Ovary (tissue), 10 donors: ENCODE measurements at places on chromosomes 3 and 15. TPM values are rescaled to one million over a fixed set of nuclear protein-coding genes. Genes with fewer than 3 reads are reported as not detected.

- DNase-seq, result peak; percentile 41
Measured at GRCh38 chr3:51686512-51687215, 15.6 kb downstream of the TEX264 start.

The FAM43A gene
- 10.9 TPM for polyA plus RNA-seq

The EPHB3 gene
- 7.3 TPM for polyA plus RNA-seq

The CTXN2 gene
- not detected for polyA plus RNA-seq

- no peak for DNase-seq
Measured at GRCh38 chr3:168213920-168214319, 118.2 kb upstream of the GOLIM4 start.

GRCh38 chr3:86969500-86970189, 21.3 kb downstream of the VGLL3 start:
- DNase-seq, result peak; percentile 47

- no peak for DNase-seq
Measured at GRCh38 chr3:72597756-72598195, 250.5 kb downstream of the SHQ1 start.

GRCh38 chr3:155809181-155809580, 3.1 kb upstream of the C3orf33 start:
- no peak for DNase-seq

DNA sequence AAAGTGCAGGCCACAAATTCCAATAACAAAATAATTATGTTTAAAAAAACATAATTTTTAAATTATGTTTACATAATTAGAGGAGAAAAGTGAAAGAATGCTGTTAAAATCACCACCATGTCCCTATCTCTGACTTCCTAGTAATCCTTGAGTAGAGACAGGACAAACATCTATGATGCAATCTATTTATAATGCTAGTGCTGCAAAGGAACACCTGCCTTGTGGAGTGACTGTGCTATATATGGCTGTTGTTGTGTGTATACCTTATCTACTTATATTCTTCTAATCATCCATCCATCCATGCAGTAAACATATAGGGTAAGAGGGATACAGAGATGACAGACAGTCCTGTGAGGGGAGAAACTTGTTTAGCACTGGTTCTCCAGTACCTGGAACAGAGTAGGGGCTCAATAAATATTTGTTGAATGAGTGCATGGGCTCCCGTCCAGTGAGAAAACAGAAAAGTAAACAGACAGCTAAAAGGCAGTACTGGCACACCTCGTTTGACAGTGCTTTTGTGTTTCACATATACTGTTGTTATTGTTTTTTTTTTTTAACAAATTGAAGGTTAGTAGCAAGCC, 229.3 kb upstream of the UBE2E1 start:
- DNase-seq, result no peak

DNA sequence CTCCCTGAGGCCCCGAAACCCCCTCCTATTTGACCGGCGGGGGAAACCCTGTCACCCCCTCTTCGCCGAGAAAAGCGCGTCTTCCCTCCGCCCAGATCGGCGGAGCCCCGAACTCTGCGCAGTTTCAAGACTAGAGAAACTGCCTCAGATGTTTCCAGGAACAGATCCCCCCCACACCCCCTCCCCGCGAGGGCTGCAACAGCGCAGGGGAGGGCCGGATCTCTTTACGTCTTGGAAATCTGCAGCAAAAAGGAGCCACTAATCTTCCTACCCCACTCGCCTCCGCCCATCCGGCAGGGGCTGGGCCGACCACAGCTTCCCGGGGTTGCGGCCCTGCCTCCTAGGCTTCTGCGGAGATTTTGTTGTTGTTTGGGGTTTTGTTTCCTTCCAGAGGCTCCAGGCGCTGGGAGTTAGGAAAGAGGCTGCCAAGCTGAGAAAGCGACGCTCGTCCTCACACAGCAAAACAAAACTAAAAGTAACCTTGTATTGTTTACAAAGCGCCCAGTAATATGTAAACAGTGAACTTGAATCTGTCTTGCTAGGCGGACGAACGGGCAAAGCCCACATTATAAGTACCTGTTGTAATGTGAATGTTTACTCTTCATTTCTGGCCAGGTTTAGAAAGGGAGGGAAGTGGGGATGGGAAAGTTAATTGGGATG, 2.2 kb downstream of the FOXB1 start:
- DNase-seq, result no peak

The AZI2 gene
- 26.3 TPM for polyA plus RNA-seq

- DNase-seq, result no peak
Measured at GRCh38 chr3:196883361-196883760, 15.6 kb downstream of the SENP5 start.

DNA sequence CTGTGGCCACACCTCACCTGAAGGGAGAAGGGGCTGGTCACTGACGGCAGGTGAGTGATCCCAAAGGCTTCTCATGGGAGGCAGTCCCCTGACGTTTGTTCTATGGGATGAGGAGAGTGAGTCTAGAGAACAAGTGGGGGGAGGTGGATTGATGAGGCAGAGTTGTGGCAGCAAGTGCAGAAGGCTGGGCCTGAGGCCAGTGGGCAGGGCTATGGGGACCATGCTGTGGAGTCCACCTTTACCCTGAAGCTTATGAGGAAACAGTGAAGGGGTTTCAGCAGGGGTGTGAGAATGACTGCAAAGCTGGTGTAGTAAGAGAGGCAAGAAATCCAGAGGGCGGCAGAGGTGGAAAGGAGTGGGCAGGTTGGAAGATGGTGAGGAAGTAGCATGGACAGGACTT, 96.9 kb upstream of the PFN2 start:
- no peak for DNase-seq

GRCh38 chr3:113157408-113158030, 53.8 kb upstream of the BOC start:
- DNase-seq, result peak; percentile 40

DNA sequence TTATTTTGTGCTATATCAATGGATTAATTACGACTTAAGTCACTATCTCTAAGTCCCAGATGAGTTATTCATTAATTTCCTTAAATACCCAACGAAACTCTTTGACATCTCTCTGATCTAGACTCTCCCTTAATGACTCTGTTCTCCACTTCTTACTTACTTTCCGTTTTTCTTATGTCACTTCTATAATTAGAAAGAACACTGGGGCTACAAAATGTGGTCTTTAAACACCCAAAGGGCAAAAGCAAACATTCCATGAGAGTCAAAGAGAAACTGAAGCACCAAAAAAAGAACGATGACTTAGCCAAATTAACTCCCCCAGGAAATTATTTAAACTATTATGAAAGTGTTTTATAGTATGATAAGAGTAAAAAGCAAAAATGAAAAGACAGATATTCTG, 166.4 kb upstream of the UBE2E2 start:
- DNase-seq, result no peak

The NMNAT3 gene
- polyA plus RNA-seq, result 15.8 TPM

The CLDN18 gene
- not detected for polyA plus RNA-seq

The TLR9 gene
- 0.15 TPM for polyA plus RNA-seq

GRCh38 chr3:56522374-56522773, 34.6 kb upstream of the CCDC66 start:
- DNase-seq, result no peak

The CCR9 gene
- not detected for polyA plus RNA-seq

The PCSK6 gene
- polyA plus RNA-seq, result 26.0 TPM
